ENCODE measurements at places on chromosomes 2 and 18.

GRCh38 chr2:232700154-232700553 is 3.0 kb downstream of the GIGYF2 start:
- no peak for DNase-seq

DNA sequence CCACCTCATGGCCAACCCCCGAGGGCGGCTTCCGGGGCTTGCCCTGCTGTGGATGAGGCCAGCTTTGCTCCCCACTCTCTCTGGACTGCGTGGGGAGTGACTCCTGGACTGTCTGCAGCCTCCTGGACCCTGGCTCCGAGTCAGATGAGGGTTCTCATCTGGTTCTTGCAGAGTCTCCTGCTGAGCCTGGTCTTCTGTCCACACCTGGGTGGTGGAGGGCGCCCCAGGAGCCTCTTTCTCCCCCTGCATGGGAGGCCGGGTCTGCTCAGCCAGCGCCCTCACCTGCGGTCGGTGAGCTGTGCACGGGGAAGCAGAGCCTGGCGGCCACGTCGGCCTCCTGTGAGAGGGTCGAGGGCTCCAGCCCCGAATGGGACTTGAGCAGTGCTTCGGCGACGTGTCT is 78.3 kb downstream of the RTP5 start:
- no peak for DNase-seq

GRCh38 chr2:39390216-39390615 is 46.9 kb downstream of the MAP4K3 start:
- no peak for DNase-seq

GRCh38 chr18:39318462-39318861 is 1752.9 kb upstream of the CELF4 start:
- DNase-seq: no peak

- DNase-seq: no peak
These were observed 637.6 kb downstream of the ADCYAP1 start for GRCh38 chr18:1542230-1542774.

GRCh38 chr2:85714841-85715240 is 20.7 kb downstream of the GNLY start:
- DNase-seq: no peak

DNA sequence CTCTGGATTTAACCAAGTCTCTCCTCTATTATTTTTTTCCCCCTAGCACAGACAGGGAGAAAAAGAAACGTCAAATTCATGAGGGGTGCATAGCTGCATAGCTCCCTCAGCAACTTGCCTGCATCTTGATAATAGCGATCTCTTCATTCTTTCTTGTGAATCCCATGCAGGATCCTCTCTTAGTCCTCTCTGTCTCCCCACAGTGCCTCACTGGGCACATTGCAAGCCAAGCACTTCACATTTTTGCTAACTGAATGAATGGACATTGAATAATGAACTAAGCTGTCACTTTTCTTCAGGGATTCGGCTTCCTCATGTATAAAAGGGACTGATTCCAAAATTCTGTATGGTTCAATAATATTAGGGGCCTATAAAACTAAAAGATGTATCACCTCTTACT is 2.9 kb upstream of the EPB41L3 start:
- DNase-seq: peak; percentile 23

GRCh38 chr18:64399566-64399965 is 250.7 kb upstream of the LINC00305 start:
- no peak for DNase-seq

DNA sequence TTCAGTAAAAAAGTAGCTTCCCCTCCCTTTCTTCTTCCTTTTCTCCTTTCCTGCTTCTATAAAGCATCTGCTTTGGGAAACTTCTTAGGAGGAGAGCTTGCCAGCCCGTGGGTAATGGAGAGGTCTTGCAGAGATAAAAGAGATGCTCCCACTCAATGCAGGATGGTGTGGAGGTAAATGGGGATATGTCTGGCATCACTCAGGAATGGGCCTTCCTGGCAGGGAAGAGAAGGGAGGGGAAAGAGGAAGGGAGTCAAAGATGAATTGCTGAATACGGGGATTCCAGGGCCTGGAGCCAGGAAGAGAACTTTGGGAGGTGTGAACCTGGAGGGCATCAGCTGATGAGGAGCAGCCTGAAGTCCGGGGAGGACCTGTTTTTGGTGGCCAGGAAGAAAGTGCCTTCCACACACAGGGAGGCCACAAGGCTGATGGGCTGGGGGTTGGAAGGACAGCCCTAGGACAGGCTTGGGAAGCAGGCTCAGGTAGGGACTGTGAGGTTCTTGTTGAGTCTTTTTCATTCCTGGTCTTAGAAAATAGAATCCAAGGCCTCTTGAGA is 25.2 kb downstream of the IL1B start:
- DNase-seq: no peak

DNA sequence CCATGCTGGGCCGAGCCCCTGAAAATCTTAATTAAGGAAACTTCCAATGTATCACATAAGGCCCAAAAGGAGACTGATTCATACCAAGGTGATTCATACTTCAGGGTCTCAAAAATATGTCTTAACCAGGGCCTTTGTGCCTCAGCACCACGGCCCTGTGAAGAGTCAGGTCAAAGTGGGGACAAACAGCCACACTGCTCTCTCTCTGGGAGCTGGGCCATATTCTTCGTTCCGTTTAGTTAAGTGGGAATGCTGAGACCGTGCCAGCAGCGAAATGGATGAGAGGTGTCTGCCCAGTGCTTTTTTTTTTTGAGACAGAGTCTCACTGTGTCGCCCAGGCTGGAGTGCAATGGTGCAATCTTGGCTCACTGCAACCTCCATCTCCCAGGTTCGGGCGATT is 9.3 kb upstream of the PTMA start:
- DNase-seq: no peak

DNA sequence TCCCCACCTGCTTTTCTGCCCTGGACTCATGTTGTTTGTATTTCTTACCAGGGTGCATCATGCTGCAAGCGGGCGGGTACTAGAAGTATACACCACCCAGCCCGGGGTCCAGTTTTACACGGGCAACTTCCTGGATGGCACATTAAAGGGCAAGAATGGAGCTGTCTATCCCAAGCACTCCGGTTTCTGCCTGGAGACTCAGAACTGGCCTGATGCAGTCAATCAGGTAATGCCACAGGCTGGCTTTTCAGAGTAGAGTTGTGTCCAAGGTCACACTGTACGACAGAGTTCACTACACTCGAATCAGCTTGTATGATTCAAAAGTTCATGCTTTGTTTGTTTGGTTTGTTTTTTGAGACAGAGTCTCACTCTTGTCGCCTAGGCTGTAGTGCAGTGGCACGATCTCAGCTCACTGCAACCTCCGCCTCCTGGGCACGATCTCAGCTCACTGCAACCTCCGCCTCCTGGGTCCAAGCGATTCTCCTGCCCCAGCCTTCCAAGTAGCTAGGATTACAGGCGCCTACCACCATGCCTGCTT is 19.4 kb downstream of the SRSF7 start:
- no peak for DNase-seq

GRCh38 chr18:11981543-11982366 is 448 bp downstream of the IMPA2 start:
- no peak for DNase-seq

DNA sequence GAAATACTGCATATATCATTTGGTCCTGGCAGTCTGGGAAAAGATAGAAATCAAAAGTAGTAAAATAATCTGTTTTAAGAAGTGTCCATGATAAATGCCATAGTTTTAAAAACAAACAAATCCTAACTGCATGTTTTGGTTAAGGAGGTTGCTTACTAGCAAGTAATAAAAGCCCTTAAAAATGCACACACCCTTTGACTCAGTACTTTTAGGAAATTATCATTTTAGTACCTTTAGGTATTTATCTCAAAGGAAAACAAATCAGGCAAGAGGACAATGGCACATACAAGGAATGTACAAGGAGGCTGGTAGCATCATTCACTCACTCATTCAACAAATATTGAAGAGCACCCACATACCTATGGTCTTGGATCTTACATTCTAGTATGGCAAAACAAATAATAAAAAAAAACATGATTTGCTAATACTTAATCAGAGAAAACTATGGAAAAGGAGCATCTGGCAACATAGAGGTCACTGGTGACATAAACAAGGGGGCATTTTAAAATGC is 67.6 kb downstream of the OLA1 start:
- DNase-seq: no peak

- no peak for DNase-seq
These were observed 1087.5 kb upstream of the NXPH2 start for GRCh38 chr2:139867601-139868226.

- DNase-seq: no peak
These were observed 5.3 kb downstream of the RNF138 start for GRCh38 chr18:32096946-32097345.

- DNase-seq: peak; percentile 56
These were observed 62.1 kb downstream of the SETBP1 start for GRCh38 chr18:44742718-44743311.

- DNase-seq: no peak
These were observed 184.9 kb upstream of the PARD3B start for GRCh38 chr2:204360218-204361007.

GRCh38 chr2:231235217-231235616 is 36.8 kb downstream of the ARMC9 start:
- no peak for DNase-seq

- DNase-seq: no peak
These were observed 138.5 kb downstream of the COL4A4 start for GRCh38 chr2:227025510-227025909.

DNA sequence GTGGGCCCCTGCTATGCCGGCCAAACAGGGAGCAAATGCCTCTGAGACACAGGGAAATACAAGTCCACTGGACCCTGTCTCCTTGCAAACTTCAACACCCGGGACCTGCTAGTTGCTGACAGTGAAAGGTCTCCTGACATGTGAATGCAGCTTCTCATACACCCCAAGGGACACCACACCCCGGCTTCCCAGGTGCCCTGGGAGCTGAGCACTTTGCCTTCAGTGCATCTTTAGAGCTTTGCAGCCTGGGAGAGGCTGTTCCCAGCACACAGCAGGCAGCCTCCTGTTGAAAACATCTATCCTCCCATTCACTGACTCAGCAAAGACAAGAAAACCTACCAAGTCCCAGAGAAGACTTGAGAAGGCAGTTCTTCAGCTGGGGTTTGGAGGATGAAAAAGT is 143.4 kb downstream of the COL6A3 start:
- DNase-seq: no peak

GRCh38 chr2:168738062-168738461 is 64.4 kb upstream of the NOSTRIN start:
- no peak for DNase-seq

DNA sequence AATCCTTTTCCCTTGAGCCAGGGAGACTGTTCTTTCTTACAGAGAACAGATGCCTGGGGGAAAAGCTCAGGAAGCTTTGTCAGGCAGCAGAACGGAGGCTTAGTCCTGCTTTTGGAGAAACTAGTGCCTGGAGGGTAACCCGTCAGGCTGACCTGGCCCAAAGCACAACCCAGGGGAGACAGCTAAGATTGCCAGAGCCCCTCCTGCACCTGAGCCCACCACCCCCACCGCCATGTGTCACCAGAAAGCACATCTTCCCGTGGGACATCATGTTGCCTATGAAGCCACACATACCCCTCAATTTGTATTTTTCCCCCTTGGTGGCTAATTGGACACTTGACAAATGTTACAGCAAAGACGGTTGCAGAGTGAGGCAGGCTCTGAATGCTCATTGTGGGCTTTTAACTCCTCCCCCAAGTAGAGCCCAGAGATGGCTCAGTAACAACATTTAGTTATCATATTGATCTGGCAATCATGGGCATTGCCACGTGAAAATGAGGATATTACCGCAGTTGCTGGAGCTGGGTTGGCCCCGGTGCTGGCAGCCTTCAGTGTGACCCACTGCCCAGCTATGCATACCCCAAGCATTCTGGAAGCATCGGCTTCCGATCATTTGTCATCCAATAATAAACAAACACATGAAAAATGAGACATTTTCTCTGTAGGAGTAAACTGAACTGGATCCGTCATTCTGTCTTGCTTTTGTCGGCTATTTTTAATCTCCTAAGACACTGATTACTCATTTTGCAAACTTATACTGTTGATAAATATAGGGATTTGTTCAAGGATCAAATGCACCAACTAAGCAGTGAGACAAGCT is 229.5 kb downstream of the ATAD2B start:
- DNase-seq: no peak

GRCh38 chr2:69017080-69017479 is 4.1 kb downstream of the ANTXR1 start:
- DNase-seq: no peak

DNA sequence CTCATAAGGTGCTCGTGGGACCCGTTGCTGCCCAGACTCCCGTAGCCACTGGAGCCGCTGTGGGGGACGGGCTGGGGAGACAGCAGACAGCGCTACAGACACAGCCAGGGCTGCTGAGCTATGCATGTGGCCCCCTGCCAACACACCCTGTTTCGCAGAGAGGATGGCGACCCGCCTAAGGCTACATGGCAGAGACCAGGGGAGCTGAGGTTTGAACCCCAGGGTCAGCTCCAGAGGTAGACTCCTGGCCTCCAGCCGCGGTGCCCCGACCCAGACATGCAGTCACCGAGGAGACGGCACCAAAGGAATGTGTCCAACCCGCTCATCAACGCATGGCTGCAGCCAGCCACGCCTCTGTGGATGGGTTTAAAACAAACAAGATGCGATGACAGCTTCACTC is 21.0 kb upstream of the HES6 start:
- DNase-seq: no peak

DNA sequence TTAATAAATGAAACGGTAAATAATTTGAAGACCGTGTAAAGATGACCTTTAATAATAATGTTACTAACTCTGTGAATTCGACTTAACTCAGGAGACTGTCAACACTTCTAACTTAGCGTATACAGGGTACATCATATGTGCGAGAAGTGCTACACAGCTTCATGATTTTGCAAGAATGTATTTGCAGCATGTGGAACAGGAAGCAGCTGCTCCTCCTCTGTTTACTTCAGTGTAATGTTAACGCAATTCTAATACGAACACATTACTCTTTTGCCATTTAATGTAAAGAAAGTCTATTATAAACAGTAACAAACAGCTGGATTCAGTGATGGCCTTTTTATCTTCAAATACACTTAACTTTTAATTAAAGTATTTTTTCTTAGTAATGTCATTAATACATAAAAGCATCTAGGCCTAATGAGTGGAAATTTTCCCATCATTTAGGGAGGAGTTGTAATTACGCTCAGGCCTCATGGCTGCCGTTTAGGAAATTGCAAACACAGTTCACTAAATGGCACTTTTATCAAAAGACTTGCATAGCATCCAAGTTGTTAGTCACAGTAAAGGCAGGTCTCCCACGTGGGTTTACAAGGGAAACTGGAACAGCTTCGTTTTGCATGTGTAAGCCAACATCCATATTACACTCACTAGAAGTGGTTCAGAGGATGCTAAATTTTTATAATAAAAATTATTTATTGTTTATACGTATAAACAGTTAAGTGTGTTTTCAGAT is 635.7 kb downstream of the FBXO15 start:
- DNase-seq: no peak

- no peak for DNase-seq
These were observed 1.8 kb downstream of the DTNB start for GRCh38 chr2:25671622-25672021.
